ENCODE measurements at places on chromosomes 7 and 10.
A peak's percentile ranks its signal among the peaks of the same experiment; 100 is the strongest.

- no peak for DNase-seq
Measured at GRCh38 chr7:82234457-82235049, 209.0 kb downstream of the CACNA2D1 start.

DNA sequence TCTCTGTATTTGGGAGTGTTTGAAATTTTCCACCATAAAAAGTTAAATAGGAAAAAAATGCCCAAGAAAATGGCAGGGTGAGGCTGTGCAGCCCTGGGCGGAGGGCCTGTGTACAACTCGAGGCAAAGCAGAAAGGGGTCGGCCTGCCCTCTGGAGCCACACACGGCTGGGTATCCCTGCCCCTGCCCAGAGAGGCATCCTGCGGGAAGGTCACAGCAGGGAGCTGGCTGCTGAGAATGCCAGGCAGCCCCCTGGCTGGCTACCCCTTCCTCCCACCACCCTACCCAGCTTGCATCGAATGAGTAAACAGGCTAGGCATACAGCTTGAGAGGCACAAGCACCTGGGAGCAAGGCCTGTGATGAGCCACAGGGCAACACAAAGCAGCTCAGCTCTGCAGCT is 46.1 kb downstream of the CAMK2B start:
- peak; percentile 3 for DNase-seq

DNA sequence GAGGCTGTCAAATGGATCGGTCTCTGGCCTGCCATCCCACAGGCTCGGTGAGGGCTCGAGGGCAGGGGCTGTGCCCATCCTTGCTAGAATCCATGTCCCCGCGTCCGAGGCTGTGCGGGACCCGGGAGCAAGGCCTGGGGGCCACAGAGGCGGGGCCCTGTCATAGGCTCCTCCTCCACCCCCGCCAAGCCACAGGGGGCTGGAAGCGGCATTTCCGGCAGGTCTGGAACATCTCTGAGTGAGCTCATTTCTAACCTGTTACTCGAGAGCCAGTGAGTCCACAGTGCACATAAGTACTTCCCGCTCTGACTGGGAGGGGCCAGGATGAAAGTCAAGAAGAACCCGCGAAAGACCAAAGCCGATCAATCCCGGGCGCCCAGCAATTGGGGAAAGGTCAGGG is 57.6 kb downstream of the NKX6-2 start:
- no peak for DNase-seq

DNA sequence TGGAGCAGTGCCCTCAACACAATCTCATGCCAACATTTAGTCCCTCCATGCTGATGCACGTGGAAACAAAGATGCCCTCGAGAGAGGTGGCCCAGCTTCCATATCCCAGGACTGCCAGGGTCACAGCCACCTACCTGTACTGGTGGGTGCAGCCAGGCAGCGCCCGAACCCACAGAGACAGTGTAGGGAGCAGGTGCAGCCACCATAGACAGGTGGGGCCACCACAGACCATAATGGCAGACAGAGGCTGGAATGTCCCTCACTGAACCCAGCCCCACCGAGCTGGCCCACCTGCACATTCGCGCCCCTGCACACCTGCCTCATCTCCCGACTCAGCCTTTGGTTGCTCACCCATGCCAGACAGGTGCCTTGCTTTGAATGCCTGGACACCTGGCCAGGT is 18.3 kb upstream of the CPXM2 start:
- no peak for DNase-seq

GRCh38 chr10:73209705-73210104 is 37.4 kb downstream of the DNAJC9 start:
- DNase-seq, result no peak

GRCh38 chr10:51767103-51767763 is 67.8 kb upstream of the CSTF2T start:
- DNase-seq, result no peak

- no peak for DNase-seq
Measured at GRCh38 chr7:20112696-20113095, 104.5 kb downstream of the MACC1 start.

DNA sequence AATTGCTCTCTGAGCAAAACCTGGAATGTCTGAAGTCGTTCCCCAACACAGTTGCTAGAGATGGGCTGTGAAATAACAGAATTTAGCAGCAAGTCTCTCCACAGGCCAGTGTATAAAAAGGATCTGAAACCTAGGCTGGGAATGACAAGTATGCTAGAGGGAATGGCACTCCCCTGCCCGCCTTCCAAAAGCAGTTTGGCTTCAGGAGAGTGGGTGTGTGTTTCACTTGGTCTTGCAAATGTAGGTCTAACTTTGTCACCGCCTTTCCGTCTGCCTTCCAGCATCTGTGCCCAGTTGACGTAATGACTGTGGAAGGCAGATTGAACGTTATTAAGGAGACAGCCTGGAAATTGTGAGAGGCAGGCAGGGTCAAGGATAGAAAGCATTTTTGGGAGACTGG is 18.0 kb upstream of the MTURN start:
- DNase-seq, result no peak

- peak; percentile 76 for DNase-seq
Measured at GRCh38 chr10:30434273-30435072, 489 bp downstream of the MAP3K8 start.

- DNase-seq, result no peak
Measured at GRCh38 chr7:87027900-87028299, 31.6 kb downstream of the ELAPOR2 start.

DNA sequence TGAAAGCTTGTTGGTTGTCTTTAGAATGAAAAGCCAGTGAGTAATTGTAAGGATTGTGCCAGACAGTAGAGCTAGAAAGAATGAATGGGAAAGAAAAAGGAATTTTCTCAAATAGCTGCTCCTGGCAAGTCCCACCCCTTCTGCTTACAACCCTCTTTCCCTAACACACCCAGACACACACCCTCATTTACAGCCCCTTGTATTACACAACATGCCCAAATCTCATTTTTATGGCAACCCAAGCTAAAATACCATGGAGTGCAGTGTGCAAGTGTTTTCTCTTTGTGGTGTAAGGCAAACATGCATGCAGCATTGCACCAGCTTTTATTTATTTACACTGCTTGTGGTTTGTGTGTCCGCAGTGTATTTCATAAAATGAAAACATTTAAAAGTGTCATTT is 1.5 kb downstream of the PRKAR2B start:
- DNase-seq, result no peak

- no peak for DNase-seq
Measured at GRCh38 chr7:31114593-31115343, 62.7 kb downstream of the ADCYAP1R1 start.

DNA sequence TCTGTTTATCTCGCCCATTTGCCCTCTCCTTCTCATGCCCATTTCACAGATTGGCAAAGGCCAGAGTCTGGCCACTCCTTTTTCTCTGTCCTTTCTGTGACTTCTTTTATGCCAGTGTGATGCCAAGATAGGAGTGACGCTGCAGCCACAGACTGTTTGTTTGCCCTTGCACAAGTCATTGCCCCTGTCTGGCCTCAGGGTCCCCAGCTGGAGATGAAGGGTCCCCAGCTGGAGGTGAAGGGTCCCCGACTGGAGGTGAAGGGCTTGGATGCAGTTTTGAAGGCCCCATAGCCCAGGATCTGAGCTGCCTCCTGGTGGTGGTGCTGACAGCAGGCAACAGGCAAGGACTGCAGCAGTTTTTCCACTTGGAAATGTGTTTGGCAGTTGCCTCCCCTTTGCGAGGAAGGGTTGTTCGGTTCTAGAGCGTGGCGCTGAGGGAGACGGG is 50.8 kb upstream of the SLC29A3 start:
- no peak for DNase-seq

GRCh38 chr7:25522727-25523126 is 294.4 kb upstream of the NPVF start:
- no peak for DNase-seq

- no peak for DNase-seq
Measured at GRCh38 chr7:12951397-12951801, 264.0 kb downstream of the ARL4A start.

DNA sequence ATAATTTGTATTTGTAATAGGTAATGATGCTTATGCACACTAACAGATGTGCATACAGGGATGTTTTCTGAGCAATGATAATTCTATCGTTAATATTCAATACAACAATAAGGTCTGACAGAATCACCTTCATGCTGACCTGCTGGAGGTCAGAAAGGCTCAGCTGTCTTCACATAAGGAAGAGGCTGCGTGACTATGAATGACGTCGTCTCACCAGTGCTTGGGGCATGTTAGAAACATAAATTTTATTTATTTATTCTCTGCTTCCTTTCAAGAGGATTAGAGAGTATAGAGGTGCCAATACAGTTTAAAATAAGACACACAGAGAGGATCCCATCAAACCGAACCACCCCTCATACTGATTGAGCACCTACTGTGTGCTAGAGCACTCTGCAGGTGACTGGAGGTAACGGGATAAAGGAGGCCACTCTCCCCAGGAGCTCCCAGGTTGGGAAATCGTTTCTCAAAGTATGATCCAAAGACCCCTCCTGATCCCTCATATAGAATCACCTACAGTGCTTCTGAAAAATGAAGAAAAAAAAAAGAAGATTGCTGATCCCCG is 265.6 kb upstream of the NPVF start:
- no peak for DNase-seq

GRCh38 chr7:45682836-45683555 is 108.8 kb downstream of the ADCY1 start:
- no peak for DNase-seq
